CD4-positive, alpha-beta T cell treated with Interleukin-10 for 1 hour (primary cell): ENCODE measurements at places on chromosomes 13 and 19.

DNA sequence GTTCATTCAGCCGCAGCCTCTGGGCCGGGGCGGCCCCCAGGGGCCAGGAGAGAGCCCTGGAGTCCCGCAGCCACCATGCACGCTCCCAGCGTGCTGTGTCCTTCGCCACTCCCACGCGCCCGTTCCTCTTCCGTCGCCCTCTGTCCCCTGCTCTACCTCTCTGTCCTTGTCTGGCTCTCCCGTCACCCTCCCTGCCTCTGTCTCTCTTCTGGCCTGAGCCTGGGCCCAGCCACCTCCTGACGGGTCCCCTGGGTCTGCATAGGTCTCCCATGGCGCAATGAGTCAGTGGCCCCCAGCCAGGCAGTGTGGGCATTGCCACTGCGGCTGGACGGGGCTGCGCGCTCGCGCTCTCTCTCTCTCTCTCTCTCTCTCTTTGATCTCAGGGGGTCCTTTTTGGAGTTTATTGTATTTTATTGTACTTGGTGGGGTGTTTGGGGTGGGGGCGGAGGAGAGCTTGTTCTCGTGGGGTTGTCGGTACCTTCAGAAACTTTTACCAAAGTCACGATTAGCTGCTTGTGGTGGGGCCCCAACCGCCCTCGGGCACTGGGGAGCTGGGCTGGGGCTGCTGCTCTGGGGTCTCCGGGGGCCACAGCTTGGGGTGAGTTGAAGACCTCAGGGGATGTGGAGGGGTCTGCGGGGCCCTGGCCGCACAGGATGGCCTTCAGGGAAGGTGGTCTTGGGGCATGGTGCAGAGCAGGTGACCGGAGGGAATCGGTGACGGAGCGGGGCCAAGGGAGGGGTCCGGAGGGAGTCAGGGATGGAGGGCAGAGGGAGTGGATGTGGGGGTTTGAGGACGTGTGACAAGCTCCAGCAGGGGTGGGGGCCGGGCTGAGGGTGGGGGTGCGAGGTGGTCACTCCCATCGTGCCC, 1.7 kb upstream of the TGFBR3L start:
- DNase-seq, result no peak

DNA sequence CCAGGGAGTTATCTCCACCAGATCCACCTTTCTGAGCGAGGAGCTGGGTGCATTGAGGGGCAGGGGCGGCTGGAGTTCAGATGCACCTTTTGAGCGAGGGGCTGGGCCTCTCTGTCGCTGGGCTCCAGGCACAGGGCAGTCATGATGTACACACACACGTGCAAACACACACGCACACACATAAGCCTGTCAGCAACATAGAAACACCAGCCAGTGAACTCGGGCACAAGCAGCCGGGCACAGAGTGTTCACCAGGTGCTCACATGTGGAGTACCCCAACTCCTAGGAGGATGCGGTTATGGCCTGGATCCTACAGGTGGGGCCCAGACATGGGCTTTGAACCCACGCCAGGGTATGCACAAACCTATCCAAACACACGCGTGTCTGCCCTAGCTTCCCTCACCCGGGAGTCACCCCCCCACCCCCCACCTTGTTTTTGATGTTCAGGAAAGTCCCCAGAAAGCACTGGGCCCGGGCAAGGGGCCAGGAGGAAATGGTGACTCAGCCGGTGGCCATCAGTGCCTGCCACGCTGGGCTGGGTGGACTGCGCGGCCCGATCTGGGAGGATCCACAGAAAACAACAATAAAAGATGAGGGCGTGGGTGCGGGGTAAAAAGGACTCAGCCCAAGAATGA, 13.3 kb downstream of the ARRDC2 start:
- DNase-seq, result peak; percentile 81

- no peak for DNase-seq
Measured at GRCh38 chr13:84417416-84417815, 535.1 kb upstream of the SLITRK1 start.

DNA sequence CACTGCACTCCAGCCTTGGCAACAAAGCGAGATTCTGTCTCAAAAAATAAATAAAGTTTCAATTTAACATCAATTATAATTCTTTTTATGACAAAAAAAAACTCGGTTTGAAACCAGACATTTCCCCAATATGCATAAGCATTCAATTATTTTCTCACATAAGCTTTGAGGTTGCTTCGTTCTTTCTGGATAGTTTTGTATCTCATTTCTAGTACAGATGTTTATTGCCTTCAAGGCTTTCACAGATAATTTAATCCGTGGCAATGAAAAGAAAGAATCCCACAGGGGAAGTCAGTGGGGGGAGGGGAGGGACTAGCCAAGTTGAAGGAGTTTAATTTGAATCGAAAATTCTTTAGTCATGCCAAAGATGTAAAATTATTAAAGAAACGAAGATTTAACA, 29.6 kb upstream of the TSC22D1 start:
- no peak for DNase-seq

- DNase-seq, result peak; percentile 21
Measured at GRCh38 chr13:41231786-41232185, 31.6 kb downstream of the MTRF1 start.

DNA sequence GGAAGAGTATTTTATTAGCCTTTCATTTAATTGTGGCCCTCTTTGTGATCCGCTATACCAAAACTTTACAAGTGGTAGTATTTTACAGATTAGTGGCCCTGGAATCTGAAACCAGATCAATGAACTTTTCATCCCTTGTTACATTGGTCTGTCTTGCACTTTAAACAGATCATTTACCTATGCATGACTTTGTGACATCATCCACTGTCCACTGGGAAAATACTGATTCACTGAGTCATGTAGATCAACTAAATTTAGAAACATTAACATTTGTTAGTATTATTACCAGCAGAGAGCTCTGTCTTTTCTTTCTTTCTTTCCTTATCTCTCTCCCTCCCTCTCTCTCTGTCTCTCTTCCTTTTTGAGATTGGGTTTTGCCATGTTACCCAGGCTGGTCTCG, 17.5 kb downstream of the PCDH8 start:
- no peak for DNase-seq

GRCh38 chr19:32336259-32337083, 8.9 kb upstream of the ZNF507 start:
- no peak for DNase-seq

GRCh38 chr13:38141792-38142191, 207.9 kb upstream of the UFM1 start:
- no peak for DNase-seq

DNA sequence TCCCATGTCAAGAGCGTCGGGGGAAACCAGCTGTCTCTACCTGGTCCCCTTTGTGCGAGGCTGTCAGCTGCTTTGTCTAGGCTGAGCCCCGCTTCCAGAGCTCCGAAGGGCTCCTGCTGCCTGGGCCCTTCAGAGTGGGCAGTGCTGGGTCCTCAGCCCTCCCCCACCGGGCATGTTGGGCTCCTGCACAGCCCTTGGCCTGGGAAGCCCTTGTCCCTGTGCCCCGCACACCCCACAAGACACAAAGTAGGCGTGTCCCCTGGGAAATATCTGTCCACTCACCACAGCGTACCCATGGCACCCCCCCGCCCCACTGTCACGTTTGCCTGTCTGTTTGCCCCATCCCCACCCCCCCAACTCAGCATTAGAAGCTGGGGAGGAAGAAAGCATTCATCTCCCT, 39.6 kb upstream of the RANBP3 start:
- no peak for DNase-seq

GRCh38 chr13:28854657-28855056, 34.5 kb downstream of the MTUS2 start:
- no peak for DNase-seq

GRCh38 chr13:34764246-34764645, 177.8 kb upstream of the NBEA start:
- DNase-seq, result no peak

GRCh38 chr13:38350114-38350617, 515 bp downstream of the UFM1 start:
- peak; percentile 56 for DNase-seq

- peak; percentile 51 for DNase-seq
Measured at GRCh38 chr19:18282788-18283141, 1.3 kb upstream of the JUND start.

DNA sequence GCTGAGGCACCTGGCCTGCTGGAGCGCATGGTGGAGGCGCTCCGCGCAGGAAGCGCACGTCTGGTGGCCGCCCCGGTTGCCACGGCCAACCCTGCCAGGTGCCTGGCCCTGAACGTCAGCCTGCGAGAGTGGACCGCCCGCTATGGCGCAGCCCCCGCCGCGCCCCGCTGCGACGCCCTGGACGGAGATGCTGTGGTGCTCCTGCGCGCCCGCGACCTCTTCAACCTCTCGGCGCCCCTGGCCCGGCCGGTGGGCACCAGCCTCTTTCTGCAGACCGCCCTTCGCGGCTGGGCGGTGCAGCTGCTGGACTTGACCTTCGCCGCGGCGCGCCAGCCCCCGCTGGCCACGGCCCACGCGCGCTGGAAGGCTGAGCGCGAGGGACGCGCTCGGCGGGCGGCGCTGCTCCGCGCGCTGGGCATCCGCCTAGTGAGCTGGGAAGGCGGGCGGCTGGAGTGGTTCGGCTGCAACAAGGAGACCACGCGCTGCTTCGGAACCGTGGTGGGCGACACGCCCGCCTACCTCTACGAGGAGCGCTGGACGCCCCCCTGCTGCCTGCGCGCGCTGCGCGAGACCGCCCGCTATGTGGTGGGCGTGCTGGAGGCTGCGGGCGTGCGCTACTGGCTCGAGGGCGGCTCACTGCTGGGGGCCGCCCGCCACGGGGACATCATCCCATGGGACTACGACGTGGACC, 9.7 kb upstream of the STRN4 start:
- no peak for DNase-seq

DNA sequence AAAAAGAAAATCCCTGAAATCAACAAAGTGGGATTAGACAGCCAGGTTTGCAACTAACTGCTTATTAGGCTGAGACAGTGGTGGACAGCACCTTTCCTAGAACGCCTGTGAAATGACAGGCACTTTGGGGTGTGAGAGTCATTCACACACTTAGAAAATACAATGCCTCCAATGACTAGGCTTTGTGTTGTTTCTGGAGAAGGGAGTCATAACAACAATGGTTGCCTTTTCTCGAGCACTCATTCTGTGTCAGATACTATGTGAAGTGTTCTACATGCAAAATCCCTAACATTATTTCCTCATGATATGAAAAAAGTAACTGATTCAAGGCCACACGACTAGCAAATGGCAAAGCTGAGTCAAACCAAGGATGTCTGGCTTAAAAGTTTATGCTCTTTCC, 41.2 kb downstream of the SACS start:
- no peak for DNase-seq

DNA sequence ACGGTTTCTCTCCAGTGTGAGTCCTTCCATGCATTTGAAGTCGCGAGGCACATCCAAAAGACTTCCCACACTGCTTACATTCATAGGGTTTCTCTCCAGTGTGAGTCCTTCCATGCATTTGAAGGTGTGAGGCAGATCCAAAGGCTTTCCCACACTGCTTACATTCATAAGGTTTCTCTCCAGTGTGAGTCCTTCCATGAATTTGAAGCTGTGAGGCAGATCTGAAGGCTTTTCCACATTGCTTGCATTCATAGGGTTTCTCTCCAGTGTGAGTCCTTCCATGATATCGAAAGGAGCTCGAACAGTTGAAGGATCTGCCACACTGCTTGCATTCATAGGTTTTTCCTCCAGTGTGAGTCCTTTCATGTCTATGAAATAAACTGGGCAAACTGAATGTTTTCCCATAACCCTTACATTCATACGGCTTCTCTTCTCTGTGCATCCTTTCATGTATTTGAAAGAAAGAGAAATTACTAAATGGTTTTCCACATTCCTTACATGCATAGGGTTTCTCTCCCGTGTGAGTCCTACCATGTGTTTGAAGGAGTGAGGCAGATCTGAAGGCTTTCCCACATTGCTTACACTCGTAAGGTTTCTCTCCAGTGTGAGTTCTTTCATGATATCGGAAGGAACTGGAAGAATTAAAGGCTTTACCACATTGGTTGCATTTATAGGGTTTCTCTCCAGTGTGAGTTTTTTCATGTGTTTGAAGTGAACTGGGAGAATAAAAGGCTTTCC, 20.3 kb downstream of the ZNF433 start:
- no peak for DNase-seq

DNA sequence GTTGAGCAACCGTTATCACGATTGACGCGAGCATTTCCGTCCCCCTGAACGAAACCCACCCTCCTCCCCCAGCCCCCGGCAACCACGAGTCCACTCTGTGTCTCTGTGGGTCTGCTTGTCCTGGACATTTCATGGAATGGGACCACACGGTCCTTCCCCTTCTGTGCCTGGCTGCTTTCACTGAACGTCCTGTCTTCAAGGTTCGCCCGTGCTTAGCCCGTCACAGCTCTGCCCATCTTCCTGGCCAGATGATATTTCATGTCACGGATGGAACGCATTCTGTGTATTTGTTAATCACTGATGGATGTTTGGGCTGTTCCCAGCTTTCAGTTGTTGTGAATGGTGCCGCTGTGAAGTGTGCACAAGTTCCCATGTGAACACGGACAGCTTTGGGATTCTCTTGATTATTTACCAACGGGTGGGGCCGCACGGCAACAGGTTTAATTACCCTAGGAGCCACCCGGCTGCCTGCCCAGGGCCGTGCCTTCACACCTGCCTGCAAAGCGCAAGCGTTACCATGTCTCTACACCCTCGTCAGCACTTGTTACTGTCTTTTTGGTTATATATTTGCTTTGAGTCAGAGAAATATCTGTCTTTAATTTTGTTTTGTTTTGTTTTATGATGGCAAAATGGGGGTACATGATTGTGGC, 42.5 kb downstream of the RASA3 start:
- DNase-seq, result no peak

- peak; percentile 60 for DNase-seq
Measured at GRCh38 chr13:43804461-43805070, 17.8 kb upstream of the ENOX1 start.

DNA sequence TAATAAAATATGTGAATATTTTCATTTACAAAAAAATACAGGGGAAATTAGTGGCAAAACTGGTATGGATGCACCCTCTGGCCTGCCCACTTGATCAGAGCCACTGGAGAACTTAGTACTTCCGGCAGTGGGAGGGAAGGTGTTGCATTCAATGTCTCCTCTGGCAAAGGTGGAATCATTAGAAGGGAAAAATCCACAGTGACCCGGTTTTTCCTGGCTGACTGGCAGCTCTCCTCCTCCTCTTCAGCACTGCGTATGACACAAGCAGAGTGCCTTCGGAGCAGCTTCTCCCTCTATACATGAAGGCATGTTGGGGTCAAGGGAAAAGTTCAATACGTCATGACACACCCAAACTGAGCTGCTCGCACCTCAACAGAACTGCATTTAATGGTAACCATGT, 102.0 kb upstream of the SLC15A1 start:
- no peak for DNase-seq

DNA sequence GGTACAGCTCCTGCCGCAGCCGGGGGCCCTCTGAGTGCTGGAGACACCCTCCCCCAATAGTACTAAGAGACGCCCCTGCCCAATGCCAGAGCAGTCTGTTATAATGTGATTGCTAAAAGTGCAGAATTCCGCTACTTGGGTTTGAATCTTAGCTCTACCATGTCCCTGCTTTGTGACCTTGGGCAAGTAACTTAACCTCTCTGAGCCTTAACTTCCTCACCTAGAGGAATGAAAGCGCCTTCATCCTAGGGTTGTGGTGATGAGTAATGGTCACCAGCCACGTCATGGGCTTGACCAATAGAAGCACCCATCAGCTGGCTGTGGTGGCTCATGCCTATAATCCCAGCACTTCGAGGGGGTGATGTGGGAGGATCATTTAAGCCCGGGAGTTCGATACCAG, 6.5 kb downstream of the PLEKHG2 start:
- DNase-seq, result no peak
